Stimulated activated CD8-positive, alpha-beta memory T cell treated with anti-CD3 and anti-CD28 coated beads, Interleukin-7, amount 100 ng/mL, for 24 hours (primary cell): ENCODE measurements at places on chromosomes 3 and 15.
A peak's percentile ranks its signal among the peaks of the same experiment; 100 is the strongest.

DNA sequence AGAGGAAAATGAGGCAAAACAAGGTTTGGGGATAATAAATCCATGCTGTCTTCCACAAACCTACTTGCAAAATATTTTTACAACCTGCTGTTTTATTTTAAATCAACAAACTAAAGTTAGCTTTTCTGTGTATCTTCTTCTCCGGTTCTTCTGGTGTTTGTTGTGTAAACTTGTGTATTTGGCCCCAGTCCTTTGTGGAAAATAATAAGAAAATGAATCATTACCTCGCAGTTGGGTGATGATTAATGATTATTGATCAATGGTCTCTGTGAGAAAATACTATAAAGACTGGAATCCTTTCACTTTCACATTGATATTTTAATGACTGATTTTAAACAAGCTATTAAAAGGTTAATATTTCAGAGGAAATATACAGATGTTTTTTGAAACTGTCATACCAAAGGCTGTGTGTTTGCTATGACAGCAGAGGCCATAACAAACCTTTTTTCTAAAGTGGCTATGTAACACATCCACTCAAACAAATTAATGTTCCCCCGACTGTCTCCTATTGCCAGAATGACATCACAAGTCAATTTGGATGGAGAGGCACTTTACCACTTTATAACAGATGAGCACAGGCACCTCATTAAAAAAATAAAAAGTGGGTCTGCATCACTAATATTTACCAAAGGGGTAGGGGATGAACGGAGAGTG is 152.5 kb downstream of the MEX3B start:
- no peak for DNase-seq

- DNase-seq: peak; percentile 65
Observed at GRCh38 chr15:67120839-67121643, 55.6 kb downstream of the SMAD3 start.

- DNase-seq: no peak
Observed at GRCh38 chr3:3196148-3196861, 16.8 kb upstream of the CRBN start.

DNA sequence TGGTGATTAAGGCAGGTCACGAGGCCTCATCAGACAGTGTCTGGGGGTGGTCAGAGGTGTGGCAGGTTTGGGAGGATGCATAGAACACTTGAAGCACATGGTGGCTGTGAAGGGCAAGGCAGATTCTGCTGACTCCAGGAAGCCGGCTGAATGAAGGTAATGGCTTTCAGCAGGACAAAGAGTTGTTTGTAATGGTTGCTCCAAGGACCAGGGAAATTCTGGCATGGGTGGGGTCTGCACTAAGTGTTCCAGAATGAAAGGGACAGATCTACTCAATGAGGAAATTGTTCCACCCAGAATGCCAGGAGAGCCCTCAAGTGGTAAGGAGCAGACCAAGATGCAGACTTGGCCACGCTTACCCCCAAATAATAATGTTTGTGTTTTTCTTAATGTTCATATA is 70.7 kb upstream of the ACAD9 start:
- no peak for DNase-seq

DNA sequence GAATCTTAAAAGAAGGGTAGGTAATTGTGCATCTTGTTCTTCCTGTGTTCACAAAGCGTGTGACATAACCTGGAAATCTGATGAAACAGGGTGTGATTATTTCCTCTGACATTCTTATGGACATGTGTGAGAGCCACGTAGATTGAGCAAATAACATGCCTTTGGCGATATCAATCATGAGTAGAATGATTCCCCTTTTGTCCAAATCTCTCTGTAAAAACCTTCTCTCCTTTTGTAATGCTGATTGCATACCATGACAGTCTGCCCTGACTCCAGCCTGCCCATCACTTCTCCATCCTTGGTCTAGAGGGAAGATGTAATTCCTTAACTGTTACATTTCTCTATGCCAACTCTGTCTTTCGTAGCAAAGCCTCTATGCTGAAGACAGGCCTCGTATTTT is 115.0 kb downstream of the IL5RA start:
- DNase-seq: no peak

GRCh38 chr15:45612790-45613415 is 21.9 kb upstream of the SQOR start:
- no peak for DNase-seq

- peak; percentile 31 for DNase-seq
Observed at GRCh38 chr15:60932051-60932915, 296.8 kb downstream of the RORA start.

DNA sequence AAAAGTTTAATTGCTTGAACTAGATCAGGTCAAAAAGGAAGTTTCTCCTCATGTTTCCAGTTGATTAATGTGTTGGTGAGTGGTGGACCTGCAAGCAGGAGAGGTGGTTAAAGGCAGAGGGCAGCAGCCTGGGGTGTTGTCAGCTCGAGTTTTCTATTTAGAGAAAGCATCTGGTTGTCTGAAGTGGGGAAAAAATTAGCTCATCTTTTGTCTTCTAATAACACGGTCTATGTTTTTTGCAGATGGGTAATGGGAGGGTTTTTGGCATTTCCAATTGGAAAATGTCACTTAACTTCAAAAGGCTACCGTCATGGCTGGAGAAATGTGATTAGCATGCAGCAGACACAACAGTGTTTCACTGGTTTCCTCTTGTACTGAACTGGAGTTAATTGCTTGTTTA is 122.6 kb downstream of the ITPR1 start:
- DNase-seq: no peak

- DNase-seq: no peak
Observed at GRCh38 chr3:49785565-49786356, 581 bp downstream of the IP6K1 start.

DNA sequence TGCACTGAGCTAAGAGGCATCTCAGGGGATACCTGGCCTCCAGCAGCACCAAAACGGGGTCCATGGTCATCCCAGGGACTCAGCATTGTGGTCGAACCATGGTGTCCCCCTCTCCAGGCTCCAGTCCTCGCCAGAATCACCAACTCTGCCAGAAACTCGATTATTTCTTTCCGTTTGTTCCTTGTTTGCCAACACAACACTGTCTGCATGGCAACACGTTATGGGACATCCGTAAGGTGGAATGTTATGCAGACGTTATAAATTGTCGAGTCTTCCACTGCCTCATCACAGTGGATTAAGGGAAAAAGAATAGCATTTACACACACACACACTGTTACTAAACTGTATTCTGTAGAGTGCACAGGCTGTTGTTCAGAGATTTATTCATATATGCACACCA is 52.5 kb upstream of the RPL32 start:
- DNase-seq: no peak

GRCh38 chr15:95839367-95839782 is 491.1 kb upstream of the NR2F2 start:
- DNase-seq: no peak

DNA sequence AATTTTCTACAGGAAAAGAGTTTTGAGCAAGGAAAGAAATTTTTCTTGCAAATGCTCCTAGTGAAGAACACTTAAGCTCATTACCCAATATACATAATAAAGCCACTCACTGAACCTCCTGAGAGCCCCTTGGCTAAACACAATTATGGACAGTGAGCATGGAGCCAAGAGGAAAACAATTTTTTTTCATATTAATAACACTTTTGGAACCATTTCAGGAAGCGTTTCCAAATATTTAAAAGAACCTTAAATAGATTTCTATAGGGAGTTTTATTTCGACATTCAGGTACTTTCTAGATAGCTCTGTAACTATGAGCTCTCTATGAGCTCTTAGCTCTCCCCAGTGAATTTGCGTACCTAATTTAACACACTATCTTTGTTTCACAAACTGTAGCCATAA is 581.1 kb downstream of the ZNF385D start:
- DNase-seq: no peak

DNA sequence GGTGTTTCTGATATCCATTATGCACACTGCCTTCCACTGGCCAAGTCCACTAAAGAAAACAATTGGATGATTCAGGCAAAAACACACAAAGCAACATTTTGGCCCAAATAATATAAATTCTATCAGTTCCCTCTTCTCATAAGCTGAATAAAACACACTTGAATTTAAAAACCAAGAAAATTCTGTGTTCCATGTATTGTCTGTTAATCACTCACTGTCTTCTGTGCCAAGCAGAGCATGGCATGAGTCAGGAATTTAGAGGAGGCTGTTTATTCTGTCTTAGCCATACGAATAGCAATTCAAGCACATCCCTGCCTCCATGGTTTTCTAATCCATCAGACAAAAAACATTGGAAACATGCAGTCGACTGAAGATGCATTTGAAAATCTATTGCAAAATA is 215.6 kb upstream of the UMPS start:
- no peak for DNase-seq

GRCh38 chr3:9068051-9068450 is 104.8 kb upstream of the RAD18 start:
- DNase-seq: no peak

DNA sequence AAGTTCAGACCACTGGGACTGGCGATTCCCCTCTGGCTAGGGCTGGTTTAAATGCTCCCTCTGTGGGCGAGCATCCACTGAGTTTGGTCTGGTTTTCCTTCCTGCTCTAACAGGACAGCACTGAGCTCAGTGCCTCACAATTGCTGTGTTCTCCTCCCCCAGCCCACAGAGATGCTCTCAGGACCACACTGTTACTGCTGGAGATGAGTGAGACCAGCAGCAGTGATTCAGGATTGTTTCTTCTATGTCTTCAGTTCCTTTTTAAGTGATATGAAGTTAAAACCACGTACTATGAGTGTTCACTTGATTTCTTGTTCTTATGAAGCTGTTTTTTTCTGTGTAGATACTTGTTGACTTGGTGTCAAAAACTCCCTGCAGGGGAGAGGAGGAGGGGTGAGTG is 180.4 kb upstream of the COL8A1 start:
- DNase-seq: no peak

GRCh38 chr3:139830817-139831216 is 104.2 kb upstream of the CLSTN2 start:
- DNase-seq: no peak

- DNase-seq: no peak
Observed at GRCh38 chr15:78570710-78571109, 5.4 kb downstream of the CHRNA5 start.

DNA sequence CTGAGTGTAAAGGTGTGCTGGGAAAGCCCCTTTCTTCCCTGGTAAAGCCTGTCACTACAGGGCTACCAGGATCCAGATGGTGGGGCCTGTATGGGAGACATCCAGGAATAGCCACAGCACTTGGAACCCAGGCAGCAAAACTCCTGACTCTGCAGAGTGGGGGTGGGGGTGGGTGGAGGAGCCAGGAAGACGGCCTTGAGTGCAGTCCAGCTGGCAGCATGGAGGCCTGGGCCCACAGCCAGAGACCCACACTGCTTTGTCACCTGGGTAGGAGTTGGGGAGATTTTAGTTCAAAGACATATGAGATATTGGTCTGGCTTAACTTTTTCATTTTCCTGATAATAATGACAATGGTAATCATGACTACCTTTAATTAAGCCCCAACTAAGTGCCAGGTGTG is 116.7 kb upstream of the MRPS22 start:
- no peak for DNase-seq

GRCh38 chr15:77871852-77872371 is 205.6 kb downstream of the TBC1D2B start:
- no peak for DNase-seq

DNA sequence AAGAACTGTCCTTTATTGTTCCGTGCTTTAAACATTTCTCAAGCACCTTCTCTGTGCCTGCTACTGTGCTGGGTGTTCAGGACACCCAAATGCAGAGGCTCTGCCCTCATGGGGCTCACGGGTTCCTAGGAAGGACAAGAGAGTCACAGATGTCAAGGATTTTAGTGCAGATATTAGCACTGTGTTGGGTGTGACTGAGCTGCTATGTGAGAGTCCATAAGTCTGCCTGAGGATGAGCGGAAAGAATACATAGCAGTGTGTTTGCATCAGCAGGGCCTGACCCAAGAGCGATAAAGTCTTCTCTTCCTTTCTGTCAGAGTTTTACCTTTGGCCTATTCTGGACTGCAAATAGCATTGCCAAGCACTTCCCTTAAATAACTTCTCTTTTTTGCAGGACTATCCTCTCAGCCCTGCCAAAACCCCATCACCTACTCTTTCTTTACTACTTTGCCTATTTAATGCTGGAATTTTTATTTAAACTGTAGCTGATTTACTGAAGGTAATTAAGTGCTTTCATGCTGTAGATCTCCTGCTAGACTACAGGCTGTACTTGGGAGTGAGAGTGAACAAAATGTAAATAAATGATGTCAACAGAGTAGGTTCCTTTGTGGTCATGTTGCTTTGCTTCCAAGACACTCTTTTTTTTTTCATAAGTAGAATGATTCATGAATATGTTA is 459.4 kb upstream of the TPRG1 start:
- no peak for DNase-seq

DNA sequence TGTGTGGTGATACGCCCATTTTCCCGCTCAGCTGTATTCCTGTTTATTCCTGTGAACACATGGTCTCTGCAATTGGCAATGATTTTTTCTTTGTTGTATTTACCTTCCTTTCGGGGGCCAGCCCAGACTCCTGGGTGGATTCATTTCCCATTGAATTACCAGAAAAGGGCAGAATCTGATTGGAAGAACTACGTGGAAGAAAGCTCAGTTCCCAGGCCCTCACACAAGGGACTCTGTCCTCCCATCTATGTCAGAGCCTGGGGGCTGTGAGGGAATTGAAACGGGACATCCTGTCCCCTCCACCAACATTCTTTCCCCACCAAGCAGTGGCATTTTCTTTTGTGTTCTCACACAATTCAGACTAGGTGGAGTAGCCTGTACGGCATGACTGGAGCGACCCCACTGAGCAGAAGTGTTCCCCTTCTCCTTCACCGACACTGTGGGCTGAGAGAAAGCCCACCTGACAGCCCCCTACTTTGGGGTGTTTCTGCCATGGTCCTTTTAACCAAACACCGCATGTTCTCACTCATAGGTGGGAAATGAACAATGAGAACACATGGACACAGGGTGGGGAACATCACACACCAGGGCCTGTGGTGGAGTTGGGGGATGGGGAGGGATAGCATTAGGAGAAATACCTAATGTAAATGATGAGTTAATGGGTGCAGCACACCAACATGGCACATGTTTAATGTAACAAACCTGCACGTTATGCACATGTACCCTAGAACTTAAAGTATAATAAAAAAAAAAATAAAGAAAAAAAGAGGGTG is 32.1 kb upstream of the RFTN1 start:
- DNase-seq: no peak

GRCh38 chr3:12308517-12308916 is 19.6 kb downstream of the PPARG start:
- DNase-seq: no peak

DNA sequence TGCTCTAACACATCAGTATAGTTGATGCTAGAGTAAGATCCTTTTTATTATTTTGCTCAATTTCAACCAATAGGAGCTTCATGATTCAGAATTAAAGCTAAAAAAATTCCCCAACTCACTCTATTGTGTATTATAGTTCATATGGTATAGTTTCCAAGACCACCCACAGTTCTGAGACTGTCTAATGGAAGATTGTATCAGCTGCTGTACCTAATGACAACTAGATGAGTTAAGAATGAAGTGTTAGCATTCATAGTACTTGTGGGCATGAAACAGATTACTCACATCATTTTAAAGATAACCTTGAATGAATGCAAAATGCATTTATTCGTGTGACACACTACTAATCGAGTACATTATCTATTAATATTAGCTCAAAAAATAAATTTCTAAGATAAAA is 289.9 kb upstream of the ATP11B start:
- no peak for DNase-seq

- no peak for DNase-seq
Observed at GRCh38 chr3:128736601-128737000, 10.6 kb downstream of the RAB7A start.

- DNase-seq: no peak
Observed at GRCh38 chr3:179769411-179770247, 116.8 kb downstream of the USP13 start.
